Heart right ventricle (tissue), 16 donors: ENCODE measurements at places on chromosomes 7 and 10. TPM values are rescaled to one million over a fixed set of nuclear protein-coding genes. Genes with fewer than 3 reads are reported as not detected.

DNA sequence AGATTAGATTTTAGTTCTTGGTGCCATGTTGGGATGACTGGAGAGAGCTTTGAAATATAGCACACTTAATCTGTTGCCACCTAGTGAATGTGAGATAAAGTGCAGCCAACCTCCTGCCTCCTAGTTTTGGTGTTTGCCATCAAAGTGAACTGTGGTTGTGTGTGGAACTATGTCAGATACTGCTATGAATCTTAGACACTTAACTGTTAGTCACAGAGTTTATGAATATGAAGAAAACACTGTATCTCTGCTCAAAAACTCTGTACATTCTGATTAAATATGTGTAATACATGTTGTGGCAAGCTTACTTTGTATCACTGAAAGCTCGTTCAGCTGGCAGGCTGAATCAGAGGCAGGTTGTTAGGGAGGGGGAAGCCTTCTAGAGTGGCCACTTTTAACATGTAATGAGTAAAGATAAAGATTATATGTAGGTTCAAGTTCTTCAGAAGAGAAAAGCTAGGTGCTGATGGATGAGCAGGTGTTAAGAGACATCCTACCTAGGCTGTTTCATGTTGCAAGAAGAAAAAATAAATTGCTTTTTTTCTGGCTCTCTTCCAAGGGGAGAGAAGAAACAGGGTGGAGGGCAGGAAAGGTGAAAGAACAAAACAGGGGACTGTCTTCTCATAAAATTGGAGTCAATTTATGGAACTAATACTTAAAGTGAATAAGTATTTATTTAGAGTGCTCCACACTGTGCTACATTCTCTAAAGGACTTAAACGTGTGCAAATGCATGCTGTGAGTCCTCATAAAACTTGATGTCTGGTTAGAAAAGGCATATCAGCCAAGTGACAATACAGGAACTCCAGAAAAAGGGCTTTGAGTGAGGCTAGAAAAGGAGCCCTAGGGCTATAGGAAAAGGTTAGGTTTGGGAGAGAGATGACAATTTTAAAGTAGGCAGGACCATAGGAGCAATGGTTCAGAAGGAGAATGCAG, 14.1 kb upstream of the LAMB1 start:
- H3K4me3 ChIP-seq: no peak overlapping the region
- H3K36me3 ChIP-seq: no peaks in the 10 kb centered on the region
- H3K27ac ChIP-seq: no peak overlapping the region
- H3K27me3 ChIP-seq: no peaks in the 10 kb centered on the region

GRCh38 chr10:91495402-91495801, 85.3 kb downstream of the HECTD2 start:
- no peak overlapping the region for H3K27ac ChIP-seq

- no peaks in the 10 kb centered on the region for H3K27me3 ChIP-seq
- H3K36me3 ChIP-seq: peaks cover 15% of the 10 kb centered on the region
- no peak overlapping the region for H3K4me3 ChIP-seq
- no peak overlapping the region for H3K27ac ChIP-seq
- H3K4me1 ChIP-seq: peaks cover 3% of the 10 kb centered on the region
Observed at GRCh38 chr7:50359995-50360925, 55.7 kb downstream of the IKZF1 start.

GRCh38 chr10:132861116-132861691, 75.3 kb upstream of the NKX6-2 start:
- H3K4me1 ChIP-seq: no peaks in the 10 kb centered on the region
- H3K4me3 ChIP-seq: no peak overlapping the region
- no peak overlapping the region for H3K27ac ChIP-seq
- H3K27me3 ChIP-seq: peaks cover 33% of the 10 kb centered on the region

GRCh38 chr7:24029068-24029467, 254.9 kb upstream of the NPY start:
- H3K27me3 ChIP-seq: no peaks in the 10 kb centered on the region
- H3K36me3 ChIP-seq: no peaks in the 10 kb centered on the region

The PTF1A gene
- total RNA-seq: not detected
